ENCODE measurements at places on chromosomes 3 and 15.

DNA sequence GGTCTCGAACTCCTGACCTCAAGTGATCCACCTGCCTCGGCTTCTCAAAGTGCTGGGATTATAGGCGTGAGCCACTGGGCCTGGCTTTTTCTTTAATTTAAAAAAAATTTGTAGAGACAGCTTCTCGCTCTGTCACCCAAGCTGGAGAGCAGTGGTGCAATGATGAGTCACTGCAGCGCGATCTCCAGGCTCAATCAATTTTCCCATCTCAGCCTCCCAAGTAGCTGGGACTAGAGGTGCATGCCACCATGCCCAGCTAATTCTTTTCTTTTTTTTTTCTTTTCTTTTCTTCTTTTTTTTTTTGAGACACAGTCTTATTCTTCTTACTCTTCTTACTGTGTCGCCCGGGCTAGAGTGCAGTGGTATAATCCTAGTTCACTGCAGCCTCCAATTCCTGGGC lies 19.8 kb downstream of the TUBGCP4 start:
- DNase-seq = peak; percentile 21

GRCh38 chr15:90553248-90553745 lies 23.6 kb downstream of the CRTC3 start:
- peak; percentile 95 for DNase-seq

- no peak for DNase-seq
Measured at GRCh38 chr3:10532939-10533736, 27.8 kb upstream of the ATP2B2 start.

- DNase-seq = no peak
Measured at GRCh38 chr3:11995120-11995519, 9.1 kb upstream of the SYN2 start.

GRCh38 chr15:38624244-38625205 lies 59.9 kb upstream of the RASGRP1 start:
- DNase-seq = peak; percentile 4

- no peak for DNase-seq
Measured at GRCh38 chr3:45227071-45227820, 1.2 kb upstream of the TMEM158 start.

- DNase-seq = no peak
Measured at GRCh38 chr3:129554356-129555152, 11.6 kb downstream of the H1-8 start.

DNA sequence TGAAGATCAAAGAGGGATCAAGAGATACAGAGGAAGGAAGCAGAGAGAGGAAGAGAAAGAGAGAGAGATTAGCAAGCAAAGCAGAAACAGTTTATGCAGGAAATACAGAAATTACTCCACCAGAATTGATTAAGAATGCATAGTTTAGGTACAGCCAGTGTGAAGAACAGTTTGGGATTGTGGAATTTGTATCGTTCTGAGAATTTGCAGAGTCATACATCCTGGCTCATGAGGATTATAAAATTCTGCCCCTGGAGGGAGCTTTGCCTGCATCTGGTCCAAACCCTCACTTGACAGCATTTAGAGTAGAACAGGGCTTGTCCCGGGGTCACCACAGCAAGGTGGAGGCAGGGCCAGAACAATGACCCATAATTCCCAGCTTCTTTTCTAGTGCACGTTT lies 44.1 kb downstream of the MASP1 start:
- DNase-seq = no peak

GRCh38 chr15:49982584-49982983 lies 136.4 kb downstream of the ATP8B4 start:
- DNase-seq = no peak

GRCh38 chr3:156460206-156460611 lies 94.7 kb downstream of the SSR3 start:
- no peak for DNase-seq

DNA sequence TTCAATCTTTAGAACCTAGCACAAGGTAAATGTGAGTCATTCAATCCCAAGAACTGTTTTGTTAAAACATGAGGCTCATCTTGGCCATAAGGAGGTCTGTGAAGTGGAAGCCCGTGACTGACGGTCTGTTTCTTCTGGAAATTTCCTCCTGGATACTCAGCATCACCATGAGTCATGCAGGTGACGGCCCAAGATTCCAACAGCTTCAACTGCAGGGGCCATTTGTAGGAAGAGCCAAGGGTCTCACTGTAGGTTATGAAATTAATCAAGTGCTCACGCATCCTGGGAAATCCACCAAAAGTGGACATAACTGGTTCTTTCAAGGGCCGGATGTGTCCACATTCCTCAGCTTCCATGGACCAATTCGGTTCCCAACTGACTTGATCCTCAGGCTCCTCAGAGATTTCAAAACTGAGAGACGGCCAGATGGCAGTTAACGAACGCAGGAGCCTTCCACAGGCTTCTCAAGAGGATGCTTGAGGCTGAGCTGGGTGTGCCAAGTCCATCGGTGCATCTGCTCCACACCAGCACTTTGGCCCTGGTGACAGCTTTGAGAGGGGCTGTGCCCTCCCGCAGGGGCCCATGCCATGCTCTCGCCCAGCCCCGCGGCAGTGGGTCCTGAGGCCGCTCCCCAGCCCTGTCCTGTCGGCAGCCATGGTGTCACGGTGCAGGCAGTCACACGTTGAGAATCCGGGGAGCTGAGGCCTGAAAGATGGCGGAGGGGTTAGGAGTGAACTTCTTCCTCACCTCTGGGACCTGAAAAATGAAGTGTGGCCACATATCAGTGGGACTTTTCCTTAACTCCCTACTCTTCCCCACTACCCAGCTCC lies 8.5 kb downstream of the MAP6D1 start:
- no peak for DNase-seq

DNA sequence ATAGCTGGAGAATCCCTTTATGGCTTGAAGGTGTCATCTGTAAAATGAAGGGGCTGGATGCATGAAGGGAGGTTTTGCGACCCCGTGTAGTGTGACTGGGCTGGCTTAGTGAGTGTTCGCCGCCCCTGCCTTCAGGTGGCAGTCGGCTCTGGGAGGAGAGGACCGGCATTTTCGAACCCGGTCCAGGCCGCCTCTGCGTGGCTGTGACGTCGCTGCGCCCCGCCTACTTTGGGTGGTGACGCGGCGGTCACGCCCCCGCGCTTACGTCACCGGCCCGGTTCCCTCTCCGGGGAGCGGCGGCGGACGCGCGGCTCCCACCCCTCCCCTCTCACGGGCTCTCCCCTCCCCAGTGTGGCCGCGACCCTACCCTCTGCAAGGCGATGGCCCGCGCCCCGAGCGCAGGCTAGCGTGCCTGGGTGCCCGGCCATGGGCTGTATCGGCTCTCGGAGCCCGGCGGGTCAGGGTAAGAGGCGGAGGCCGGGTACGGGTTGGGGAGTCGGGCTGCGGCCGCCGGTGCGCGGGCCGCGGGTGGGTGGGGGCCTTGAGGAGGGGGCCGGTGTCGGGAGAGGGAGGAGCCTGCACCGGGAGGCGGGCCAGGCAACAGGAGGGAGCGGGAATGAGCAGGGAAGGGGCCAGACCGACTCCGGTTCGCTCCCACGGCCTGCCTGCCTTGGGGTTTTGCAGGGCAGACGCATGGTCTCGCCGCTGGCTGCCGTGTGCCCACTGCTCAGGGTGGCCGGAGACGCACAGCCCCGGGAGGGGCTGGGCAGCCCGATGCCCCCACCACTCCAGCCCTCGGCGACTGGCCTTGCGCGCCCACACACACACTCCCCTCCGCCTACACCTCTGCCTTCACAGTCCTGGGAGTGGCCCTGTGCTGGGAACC lies 1.5 kb upstream of the FAM131A start:
- DNase-seq = peak; percentile 66

- no peak for DNase-seq
Measured at GRCh38 chr3:52321481-52321880, 5.4 kb downstream of the DNAH1 start.

GRCh38 chr3:142536519-142536918 lies 42.0 kb downstream of the ATR start:
- DNase-seq = no peak

- no peak for DNase-seq
Measured at GRCh38 chr3:23103764-23104163, 99.4 kb upstream of the UBE2E2 start.

GRCh38 chr15:62279041-62279440 lies 114.0 kb upstream of the C2CD4B start:
- DNase-seq = no peak

GRCh38 chr3:101913168-101913567 lies 63.9 kb downstream of the NFKBIZ start:
- no peak for DNase-seq

DNA sequence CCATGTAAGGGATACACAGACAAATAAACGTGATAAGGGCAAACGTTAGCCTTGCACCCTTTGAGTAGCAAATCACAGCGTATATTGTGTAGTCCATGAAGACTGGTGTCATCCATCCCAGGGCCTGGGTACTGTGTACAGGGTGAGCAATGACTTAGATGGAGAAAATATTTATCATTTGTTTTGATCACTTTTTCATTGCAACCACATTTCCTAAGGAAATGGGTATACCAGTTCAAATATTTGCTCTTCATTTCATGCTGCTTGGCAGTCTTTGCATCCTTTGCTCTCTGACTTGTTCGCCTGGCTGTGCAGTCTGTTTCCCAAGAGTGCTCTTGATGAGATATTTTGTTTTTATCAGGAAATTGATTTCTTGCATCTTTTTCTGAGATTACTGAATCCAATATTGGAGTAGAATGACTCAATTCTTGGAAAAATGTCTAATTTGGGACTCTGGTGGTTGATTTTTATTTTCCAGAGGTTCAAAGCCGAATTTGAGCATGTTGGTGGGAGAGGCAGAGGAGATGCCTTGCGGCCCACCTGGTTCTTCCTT lies 424.6 kb upstream of the SEMA6D start:
- DNase-seq = no peak

DNA sequence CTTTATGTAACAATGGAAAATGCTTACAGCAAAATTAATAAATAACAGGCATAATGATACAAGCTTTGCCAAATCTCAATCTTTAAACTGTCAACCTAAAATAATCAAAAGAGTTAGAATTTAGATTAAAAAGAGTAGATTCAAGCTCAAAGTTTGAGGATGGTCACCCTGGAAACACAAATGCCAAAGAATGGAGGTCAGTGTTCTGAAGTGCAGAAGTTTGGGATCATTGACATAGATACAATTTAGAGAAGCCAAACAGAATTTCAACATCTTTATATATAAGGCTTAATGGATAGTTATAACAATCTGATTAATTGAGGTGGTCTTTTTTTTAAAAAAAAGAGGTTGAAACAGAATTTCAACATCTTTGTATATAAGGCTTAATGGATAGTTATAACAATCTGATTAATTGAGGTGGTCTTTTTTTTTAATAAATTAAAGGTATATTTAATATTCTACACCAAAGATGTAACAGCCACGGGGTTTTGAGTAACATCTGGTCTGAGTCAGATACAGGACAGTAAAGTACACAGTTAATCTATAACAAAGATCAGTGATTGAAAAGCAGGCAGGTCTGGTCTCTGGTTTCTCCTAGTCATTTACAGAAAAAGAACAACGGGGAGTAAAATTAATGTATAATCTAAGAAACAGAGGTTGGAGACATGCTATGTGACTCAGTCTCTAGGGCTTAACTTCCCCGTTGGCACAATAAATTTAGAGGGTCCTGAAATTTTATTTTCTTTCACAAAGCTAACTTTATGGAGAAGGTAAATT lies 490.7 kb downstream of the GBE1 start:
- no peak for DNase-seq

GRCh38 chr15:70604666-70605315 lies 158.6 kb downstream of the UACA start:
- DNase-seq = no peak

- no peak for DNase-seq
Measured at GRCh38 chr15:81174125-81174791, 22.4 kb upstream of the IL16 start.

- DNase-seq = no peak
Measured at GRCh38 chr3:24687671-24688070, 193.0 kb upstream of the THRB start.

All from AG10803 (cell line).